ENCODE measurements at places on chromosomes 12 and 14. TPM values are rescaled to one million over a fixed set of nuclear protein-coding genes. Genes with fewer than 3 reads are reported as not detected.

The SPRYD3 gene
- 18.2 TPM for polyA plus RNA-seq

GRCh38 chr12:25323581-25323982 lies 72.9 kb upstream of the KRAS start:
- DNase-seq, result no peak

DNA sequence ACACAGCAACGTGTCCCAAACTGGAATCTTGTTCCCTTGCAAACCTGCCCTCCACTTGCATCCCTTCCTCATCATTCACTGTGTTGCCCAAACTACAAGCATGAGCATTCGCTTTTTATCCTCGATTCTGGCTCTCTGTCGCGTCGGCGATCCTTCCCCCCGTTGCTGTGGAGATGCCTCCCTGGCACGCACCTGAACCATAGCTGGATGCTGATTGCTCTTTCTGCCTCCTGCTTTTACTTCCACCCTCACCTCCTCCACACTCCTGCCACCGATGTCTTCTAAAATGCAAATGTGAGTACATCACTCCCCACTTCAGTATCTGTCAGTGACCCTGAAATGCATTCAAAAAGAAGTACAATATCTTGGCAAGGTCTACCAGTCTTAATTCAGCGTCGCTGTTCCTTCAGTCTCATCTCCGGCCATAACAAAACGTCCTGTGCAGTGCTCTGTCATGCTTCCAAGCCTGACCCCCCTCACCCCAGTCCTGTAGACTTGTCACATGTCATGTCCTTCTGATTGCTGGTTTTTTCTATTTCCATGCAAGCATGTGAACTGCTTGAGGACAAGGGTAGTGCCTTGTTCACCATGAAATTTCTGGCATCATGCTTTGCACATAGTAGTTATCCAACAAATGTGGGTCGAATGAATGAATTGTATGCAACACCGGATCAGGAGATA lies 2.5 kb upstream of the PPP2R5C start:
- DNase-seq, result no peak

The CABP1 gene
- polyA plus RNA-seq, result 4.7 TPM

- DNase-seq, result no peak
Measured at GRCh38 chr14:81102217-81102616, 118.5 kb downstream of the GTF2A1 start.

DNA sequence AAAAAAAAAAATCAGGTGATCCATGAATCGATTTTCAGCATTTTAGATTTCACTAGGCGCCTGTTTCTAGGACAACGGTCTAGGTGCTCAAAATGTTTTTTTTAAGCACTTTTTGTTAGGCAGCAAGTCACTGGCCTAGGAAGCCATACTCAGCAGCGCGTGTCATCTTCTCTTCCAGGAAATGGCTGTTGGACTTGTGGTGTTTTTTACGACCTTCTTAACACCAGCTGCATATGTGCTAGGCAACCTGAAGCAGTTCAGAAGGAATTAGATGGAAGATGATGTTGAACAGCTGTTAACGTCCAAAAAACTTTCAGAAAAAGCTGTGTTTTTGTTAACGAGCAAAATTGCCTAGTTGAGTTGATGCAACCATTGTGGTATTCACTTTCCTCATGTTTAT lies 868 bp downstream of the COX8C start:
- no peak for DNase-seq

GRCh38 chr14:46344327-46344937 lies 307.1 kb downstream of the RPL10L start:
- no peak for DNase-seq

The SPX gene
- 16.6 TPM for polyA plus RNA-seq

The CTSG gene
- 0.25 TPM for polyA plus RNA-seq

DNA sequence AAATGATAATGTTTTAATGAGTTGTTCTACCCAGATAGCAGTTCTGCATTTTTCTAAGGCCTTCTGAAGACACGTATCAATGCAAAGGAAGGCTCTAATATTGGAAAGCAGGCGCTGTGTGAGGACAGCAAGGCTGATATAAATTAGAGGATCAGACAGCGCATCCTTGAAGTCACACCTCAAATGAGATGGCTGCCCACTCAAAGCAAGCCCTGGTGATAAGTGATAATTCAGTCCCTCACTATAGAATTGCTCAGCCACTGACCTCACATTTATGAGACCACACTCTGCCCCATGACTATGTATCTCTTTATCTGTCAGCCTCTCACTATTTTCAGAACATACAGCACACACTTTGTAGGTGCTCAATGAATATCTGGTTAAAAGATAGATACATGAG lies 62.4 kb downstream of the ARMH4 start:
- no peak for DNase-seq

GRCh38 chr12:69966839-69967238 lies 141.8 kb downstream of the MYRFL start:
- no peak for DNase-seq

DNA sequence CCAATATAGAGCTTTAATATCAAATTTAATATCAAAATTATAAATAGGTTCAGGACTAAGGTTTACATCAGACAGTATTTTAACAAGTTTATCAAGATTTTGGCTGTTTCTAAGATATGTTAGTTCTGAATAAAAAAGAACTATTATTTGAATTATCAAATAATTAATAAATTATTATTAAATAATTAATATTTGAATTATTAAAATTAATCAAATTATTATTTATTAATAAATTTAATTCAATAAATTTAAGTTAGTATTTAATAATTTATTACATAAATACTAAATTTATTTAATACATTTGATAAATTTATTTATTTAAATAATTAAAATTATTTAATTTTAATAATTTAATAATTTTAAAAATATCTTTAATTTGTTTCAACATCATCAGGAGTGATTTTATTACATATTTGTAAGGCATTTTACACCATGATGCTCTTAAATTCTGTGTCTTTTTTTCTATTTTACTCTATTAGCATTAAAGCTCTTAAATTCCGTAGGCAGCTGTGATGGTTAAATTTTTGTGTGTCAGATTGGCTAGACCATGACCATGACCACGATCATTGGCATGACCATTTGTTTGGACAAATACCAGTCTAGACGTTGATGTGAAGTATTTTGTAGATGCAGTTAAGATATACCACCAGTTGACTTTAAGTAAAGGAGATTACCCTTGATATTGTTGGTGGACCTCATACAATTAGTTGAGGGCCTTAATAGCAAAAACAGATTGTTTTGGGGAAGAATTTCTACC lies 82.6 kb downstream of the BBS10 start:
- no peak for DNase-seq

- DNase-seq, result no peak
Measured at GRCh38 chr12:132284071-132284826, 45.1 kb downstream of the GALNT9 start.

GRCh38 chr14:91418387-91419043 lies 895 bp upstream of the CCDC88C start:
- DNase-seq, result no peak

DNA sequence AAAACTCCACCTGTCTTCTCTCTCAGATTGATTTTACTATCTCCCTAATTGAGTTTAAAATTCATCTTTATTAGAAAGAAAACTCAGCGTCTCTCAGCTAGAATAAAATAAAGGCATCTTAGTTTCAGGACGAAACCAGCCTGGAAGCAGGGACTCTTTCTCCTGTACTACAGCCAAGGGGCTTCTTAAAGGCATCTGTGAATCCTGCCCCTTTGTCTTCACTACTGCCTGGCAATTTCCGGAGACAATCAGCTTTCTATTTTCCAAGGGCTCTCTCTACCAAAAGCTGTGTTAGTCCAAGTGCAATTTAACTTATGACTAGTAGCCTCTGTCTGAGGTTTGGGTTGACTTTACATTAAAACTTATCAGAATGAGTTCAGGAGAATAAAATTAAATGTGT lies 623.3 kb upstream of the FOXG1 start:
- no peak for DNase-seq

The SPTB gene
- 16.2 TPM for polyA plus RNA-seq

DNA sequence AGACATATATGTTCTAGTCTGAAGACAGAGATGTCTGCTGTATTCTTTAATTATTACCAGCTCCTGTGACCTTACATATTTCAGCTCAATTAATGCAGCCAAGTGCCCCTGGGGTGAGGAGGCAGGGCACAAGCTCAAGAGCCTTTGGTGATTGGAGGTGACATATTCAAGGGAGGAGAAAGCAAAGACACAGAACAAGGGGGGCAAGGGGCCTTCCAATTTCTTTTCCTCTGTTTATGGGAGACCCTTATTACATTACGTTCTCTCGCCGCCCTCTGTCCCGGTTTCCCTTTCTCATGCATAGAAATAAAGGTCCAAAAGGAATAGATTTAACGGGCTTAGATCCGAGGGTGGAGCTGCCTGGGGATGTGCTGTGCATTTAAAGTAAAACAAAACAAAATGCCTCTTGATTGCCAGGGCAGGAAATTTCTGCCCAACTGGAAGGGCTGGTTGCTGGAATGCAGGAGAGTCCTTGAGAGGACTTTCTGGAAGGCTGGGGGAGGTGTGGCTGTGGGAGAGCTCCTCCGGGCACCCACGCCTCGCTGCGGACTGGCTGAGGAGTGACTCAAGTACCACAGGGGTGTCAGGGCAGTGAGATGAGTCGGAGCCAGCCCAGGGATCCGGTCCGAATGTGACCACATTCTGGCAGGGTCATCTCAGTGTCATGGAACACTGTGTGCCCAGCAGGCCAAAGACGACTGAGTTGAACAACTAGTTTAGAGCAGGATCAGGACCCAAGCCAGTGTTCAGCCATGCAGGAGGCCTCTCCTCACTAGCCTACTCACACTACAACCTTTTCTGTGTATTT lies 32.1 kb upstream of the GSG1 start:
- peak; percentile 78 for DNase-seq

The C12orf60 gene
- polyA plus RNA-seq, result 4.1 TPM

DNA sequence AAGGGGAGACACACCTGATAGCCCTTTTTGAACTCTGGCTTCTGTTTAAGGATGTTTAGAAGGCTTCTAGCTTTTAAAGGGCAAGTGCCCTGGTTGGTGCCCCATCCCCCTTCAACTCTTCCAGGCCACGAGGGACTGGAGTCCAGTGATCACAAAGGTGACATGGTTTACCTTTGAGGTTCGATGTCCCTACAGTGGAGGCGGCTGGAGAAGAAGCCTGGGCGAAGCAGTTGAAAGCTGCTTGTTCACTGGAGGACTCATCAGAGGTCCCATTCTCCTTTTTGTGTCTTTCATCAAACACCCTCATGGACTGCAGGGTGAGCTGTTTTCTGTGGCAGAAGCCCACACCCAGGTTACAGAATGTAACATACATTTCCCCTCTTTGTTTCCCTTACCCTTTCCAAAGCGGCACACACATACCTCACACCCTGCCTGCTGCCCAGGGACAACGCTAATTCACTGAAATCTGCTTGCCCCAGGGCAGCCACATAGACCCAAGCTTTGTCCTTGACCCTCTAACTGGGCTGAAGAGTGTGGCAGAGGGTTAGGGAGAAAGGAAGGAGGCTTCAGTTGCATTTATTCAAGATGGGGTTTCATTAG lies 7.7 kb downstream of the TBX3 start:
- DNase-seq, result no peak

DNA sequence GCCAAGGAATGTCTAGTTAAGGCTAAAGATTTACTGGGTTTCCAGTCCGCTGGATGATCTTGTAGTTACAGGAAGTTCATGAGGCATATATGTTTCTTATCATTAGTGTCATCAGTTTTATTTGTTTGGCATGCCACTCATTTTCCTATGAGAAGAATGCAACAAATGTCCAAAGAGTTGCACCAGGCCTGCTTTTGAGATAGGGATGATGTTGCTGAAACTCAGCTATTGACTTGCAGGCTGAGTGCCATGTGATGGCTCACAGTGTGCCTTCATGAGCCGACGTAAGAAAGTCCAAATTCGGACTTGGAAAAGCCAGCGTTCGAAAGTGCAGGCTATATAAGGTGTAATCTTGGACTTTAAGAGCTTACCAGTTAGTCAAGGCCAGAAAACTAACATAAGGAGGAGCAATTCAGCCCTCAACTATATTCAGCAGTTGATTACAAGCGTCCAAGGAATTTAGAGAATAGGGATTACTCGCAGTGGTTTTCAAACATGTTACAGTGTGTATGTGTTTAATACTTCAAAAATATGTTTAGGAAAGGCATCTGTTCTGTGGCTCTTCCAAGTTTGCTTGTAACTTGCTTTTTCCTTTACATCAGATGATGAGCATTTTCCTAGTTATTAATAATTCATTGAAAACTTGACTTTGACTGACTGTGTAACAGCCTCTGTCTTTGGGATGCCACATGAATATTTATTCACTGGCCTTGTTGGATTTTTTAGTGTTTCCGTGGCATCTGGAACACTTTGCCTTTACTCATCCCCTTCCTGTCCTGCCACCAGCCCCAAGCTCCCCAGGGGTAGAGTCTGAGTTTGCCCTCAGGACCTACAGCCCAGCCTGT lies 101.3 kb downstream of the LGMN start:
- DNase-seq, result peak; percentile 23

DNA sequence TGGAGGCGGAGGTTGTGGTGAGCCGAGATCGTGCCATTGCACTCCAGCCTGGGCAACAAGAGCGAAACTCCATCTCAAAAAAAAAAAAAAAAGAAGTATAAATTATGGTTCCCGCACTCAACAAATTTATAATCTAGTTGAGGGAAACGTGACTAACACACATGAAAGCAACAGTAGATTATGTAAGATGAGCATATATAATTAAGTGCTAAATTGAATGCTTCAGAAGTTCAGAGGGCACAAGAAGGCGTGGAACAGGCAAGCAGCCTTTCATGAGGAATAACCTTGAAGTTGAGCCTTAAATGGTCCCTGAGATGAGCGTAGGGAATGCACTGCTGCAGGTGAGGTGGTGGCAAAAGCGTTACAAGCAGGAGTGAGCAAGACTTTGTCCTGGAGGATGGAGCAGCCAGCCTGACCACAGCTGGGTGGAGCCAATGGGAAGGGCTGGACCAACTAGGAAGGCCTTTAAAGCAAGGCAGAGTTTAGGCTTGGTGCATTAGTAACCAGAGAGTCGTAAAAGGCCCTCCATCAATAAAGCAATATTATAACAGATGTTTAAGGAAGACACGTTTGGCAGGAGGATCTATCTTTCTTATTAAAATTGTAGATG lies 30.6 kb upstream of the TUBA1A start:
- DNase-seq, result no peak

GRCh38 chr14:96881713-96882112 lies 84.5 kb downstream of the VRK1 start:
- no peak for DNase-seq

The RNASE1 gene
- 202 TPM for polyA plus RNA-seq

- DNase-seq, result no peak
Measured at GRCh38 chr12:72289633-72290032, 17.5 kb downstream of the TRHDE start.

- DNase-seq, result no peak
Measured at GRCh38 chr12:738712-739111, 13.7 kb upstream of the WNK1 start.

The PIANP gene
- 12.8 TPM for polyA plus RNA-seq

DNA sequence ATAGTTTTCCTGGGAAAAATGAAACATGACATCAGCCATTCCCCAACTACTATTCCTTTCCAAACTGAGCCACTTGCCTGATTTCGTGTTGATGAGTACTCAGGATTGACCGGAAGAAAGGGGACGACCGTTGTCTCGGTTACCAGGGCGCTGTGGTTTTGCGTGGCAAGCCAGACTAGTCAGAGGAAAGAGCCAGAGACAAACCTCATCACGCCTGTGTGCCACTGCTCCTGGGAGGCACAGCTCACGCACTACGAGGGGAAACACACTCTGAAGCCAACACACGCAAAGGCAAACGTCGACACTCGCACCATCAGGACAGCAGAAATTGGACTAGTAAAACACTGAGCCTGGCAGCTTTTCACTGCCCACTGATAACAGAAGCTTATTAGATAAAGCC lies 35.0 kb downstream of the GIT2 start:
- DNase-seq, result no peak

GRCh38 chr14:96662116-96662970 lies 134.8 kb upstream of the VRK1 start:
- no peak for DNase-seq
